ENCODE measurements at places on chromosomes 5 and 9.

DNA sequence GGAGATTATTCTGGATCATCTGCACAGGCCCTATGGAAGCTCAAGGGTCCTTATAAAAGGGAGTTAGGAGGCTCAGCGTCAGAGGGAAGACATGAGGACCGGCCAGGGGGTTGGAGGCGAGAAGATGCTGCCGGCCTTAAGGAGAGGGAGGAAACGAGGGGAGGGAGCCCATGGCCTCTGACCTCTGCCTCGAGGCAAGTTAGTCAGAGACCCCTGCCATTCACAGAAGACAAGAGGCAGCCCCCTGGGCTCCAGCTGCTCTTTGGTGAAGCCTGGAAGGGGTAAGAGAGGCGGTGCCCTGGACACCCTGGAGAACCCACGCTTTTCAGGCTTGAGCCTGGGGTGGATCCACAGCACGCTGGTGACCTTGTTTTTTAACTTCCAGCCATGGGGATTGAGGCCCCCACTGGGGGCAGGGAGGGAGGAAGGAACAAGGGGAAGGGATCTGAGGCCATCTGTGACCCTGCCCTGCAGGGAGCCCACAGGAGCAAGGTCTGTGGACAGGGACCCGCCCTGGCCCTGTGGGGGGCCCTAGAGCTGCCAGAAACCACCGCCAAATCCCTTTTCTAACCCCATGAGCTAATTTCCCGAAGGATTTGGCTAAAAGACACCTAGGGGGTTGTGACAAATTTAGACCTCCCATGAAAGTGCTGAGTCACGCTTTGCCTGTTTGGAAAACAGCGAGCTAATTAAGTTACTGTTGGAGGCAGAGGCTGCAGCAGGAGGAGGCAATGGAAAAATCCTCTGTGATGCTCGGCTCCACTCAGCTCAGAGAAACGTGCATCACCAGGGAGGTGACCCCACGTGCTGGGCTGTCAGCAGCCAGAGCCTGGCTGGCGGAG lies 49.7 kb downstream of the OLFM1 start:
- no peak for DNase-seq

- no peak for DNase-seq
Observed at GRCh38 chr5:65475895-65476294, 5.8 kb downstream of the ADAMTS6 start.

- no peak for DNase-seq
Observed at GRCh38 chr5:134069553-134069952, 44.9 kb upstream of the TCF7 start.

GRCh38 chr5:81058121-81058520 lies 98.0 kb downstream of the RASGRF2 start:
- DNase-seq: no peak
